ENCODE measurements at places on chromosomes 13 and 19.

GRCh38 chr13:48731957-48732569 is 78.3 kb downstream of the CYSLTR2 start:
- H3K4me3 ChIP-seq: no peak overlapping the region
- H3K4me1 ChIP-seq: no peaks in the 10 kb centered on the region
- H3K27ac ChIP-seq: no peak overlapping the region
- H3K36me3 ChIP-seq: no peaks in the 10 kb centered on the region

DNA sequence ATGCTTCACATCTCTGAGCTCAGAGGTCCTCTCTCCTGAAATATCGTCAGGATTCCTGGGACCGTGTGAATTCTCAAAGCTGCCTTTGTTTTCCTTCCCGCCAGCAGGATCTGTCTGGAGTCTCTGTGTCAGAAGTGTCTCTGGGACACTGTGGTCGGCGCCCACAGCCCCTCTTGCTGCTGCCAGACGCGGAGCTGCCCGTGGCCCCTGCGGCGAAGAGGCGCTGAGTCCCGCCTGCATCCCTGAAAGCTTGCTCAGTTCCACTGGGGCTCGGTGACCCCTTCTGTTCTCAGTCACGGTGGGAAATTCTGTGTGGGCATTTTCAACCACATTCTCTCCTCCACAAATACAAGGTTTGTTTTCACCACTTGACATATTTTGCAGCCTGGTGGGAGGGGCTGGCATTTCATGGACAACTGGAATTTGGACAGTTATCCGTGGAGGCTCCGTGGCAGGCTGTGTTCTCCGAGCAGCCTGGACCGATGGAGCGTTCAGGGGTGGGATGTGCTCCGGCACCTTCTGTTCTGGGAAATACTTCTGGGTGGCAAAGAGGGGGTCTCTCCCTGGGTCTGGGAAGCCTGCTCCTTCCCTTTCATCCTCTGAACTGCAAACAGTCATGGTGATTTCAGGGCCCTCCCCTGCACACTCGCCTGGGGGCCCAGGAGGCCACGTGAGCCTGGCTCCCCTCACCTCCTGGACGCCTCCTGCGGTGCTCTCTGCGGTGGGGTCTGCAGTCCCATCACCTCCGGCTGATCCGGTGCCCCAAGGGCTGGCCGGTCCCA is 42.6 kb upstream of the GRTP1 start:
- DNase-seq: no peak
- H3K36me3 ChIP-seq: peaks cover 41% of the 10 kb centered on the region
- peak overlapping the region; percentile 61 for H3K4me3 ChIP-seq
- peaks cover 69% of the 10 kb centered on the region for H3K4me1 ChIP-seq
- H3K27ac ChIP-seq: peak overlapping the region; percentile 100

DNA sequence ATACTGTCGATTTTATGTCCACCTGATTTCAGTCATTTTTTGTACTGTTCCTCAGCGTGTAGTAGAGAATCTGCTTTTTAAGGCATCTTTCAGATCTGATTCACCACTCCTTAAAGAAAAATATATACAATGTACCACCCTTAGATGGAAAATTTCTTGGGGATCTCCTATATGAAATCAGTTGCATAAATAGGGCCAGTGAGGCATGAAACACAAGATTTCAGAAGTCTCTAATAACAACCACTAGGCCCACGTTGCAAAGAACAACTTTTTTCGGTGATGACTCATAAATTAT is 1.4 kb downstream of the USP12 start:
- H3K27me3 ChIP-seq: no peaks in the 10 kb centered on the region
- peak overlapping the region; percentile 67 for H3K4me3 ChIP-seq
- H3K4me1 ChIP-seq: peaks cover 49% of the 10 kb centered on the region
- DNase-seq: no peak
- no peaks in the 10 kb centered on the region for H3K36me3 ChIP-seq

DNA sequence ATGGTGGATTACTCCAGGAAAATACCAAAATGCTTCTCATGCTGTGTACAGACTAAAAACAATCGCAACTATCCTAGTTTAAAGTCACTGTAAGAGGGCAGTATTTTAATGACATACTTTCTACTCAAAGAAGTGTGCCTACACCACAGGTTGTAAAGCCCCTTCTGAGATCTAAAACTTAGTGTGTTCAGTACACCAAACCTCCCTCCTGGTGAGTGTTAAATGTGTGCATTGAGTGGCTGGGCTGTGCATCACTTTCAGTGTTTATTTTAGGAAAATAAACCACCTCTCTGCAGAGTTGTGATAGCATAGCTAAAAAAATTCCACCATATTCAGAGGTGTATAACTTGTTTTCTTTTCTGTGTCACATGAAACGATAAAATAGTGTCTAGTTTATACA is 263.7 kb downstream of the DACH1 start:
- H3K4me3 ChIP-seq: no peak overlapping the region
- H3K4me1 ChIP-seq: no peaks in the 10 kb centered on the region
- no peak overlapping the region for H3K27ac ChIP-seq
- H3K36me3 ChIP-seq: no peaks in the 10 kb centered on the region
- no peak for DNase-seq
- no peaks in the 10 kb centered on the region for H3K27me3 ChIP-seq

Measured in gastrocnemius medialis (tissue), 4 donors.